ENCODE measurements at places on chromosomes 12 and 14. TPM values are rescaled to one million over a fixed set of nuclear protein-coding genes. Genes with fewer than 3 reads are reported as not detected.

GRCh38 chr14:91352053-91352452 lies 65.6 kb downstream of the CCDC88C start:
- no peak for DNase-seq

DNA sequence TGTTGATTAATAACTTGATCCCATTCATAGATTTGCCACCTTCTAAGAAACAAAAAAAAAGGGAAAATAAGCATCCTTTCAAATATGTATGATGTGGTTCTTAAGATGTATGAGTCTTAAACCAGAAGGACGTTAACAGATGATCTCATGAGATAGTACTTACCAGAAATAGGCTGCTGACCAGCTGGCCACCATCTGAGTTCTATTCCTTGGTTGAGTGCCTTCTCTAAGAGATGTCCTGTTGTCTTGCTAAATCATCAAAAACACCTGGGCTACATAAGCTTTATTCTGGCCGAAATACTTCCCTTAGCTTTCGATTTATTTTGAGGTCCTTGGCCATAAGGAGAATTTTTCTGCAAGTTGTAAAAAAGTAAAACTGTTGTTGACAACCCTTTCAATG lies 55.6 kb downstream of the GPR65 start:
- DNase-seq, result no peak

GRCh38 chr12:68317047-68317667 lies 15.0 kb downstream of the MDM1 start:
- no peak for DNase-seq

DNA sequence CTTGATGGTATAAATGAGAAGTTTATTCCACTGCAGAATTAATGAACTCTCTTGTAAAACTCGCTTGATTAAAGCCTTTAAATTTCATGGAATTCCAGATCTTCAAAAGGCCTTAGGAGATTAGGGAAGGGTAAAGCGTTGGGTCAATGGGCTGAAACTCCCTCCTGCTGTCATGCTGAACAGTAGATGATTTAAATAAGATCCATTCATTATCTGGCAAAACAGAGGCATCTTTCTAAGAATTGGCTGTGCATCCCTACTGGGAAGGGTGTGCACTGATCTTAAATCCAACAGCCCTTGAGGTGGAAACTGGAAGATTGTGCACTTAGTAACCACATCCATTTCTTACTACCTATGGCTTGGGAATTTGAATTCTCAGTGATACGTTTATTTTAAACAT lies 56.0 kb downstream of the PLCZ1 start:
- no peak for DNase-seq

DNA sequence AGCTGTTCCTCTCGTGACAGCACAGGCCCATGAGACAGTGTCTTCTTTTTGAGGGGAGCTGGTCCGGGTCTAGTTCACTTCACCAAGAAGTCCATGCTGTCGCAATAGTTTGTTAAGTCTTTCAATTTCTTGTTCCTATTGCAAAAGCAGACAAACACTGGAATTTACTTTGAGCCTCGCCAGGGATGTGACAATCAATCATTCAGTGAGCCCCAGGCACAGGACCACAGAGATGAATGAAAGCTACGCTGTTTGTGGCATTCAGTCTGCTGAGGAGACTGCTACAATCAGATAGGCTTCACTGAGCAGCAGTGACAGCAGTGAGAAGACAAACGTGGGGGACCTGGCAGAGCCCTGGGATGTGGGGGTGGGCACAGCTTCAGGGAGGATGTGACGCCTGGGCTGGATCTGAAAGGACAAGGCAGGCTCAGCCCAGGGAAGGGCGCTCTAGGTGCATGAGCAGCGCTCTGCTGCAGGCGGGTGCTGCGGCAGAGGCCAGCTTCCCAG lies 35.5 kb downstream of the TCTN1 start:
- DNase-seq, result no peak

GRCh38 chr12:16857456-16857923 lies 251.5 kb upstream of the LMO3 start:
- no peak for DNase-seq

Gene IFI27
- 2.3 TPM for total RNA-seq

DNA sequence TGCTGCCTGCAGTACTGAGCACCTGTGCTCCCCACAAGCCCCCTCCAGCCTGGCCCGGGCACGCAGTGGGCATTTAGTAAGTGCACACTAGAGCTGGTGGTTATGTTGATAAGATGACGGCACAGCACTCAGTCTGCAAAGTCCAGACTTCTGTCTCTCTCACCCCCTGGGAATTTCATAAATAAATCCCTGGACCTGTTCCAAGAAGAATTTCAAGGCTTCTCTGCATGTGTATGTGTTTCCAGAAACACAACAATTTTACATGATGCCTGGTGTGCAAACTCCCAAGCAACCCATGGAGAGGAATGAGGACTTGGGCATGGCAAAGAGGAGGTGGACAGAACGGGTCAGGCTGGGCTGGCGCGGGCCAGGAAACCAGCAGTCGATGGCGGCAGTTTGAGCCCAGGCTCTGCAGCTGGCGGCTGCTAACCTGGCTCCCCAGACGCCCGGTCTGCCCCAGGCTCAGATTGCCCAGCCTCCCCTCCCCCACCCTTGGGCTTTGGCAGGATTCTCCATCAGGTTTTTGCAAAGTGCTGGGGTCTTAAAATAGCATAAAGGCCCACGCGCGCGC lies 10.4 kb upstream of the ACVR1B start:
- DNase-seq, result no peak

DNA sequence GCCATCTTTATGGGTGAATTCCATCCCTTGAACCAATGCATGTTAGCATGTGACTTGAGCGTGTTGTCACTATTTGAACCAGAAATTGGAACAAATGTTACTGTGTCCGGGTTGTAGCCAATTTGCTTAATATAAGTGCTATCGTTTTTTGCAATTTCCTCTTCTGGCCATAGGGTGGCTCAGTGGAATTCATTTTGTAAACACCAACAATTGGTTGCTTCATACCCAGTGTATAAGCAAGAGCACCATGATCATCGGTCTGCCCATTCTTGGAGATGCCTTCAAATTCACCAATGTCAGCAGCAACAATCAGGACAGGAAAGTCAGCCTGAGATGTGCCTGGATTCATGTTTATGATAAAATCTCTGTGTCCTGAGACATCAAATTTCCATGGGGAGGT lies 5.0 kb upstream of the NEDD1 start:
- DNase-seq, result no peak

DNA sequence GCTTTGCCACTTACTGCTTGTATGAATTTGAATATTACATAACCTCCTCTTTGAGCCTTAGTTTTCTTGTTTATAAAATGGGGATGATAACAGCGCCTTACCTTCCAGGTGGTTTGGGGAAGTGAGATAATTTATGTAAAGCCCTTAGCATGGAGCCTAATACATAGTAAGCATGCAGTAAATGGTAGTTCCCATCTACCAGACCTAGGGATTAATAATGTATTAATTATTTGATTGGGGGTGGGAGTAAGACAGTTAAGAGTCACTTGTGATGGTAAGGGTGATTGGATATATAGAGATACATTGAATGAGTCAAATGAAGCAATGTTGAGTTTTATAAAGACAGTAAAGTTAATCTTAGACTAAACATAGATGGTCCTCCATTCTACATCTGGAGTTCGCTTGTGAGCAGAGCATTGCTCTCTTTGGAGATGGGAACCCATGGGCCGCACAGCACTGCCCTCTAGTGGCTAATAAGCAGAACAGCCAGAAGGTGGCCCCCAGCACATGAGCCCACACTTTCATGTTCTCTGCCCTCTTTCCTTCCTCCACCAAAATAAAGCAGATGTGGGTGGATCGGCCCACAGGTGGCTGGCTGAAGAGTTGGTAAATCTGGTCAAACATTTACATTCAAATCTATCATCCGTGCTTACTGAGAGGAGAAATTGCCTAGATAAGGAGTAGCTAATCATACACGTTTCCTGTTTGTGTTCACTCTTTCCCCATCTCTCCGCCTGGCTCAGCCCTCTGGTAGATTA lies 26.5 kb upstream of the TAMALIN start:
- DNase-seq, result peak; percentile 57

Gene CCDC197
- total RNA-seq, result not detected

Data from Panc1 (cell line).